ENCODE measurements at places on chromosomes 3 and 15.

DNA sequence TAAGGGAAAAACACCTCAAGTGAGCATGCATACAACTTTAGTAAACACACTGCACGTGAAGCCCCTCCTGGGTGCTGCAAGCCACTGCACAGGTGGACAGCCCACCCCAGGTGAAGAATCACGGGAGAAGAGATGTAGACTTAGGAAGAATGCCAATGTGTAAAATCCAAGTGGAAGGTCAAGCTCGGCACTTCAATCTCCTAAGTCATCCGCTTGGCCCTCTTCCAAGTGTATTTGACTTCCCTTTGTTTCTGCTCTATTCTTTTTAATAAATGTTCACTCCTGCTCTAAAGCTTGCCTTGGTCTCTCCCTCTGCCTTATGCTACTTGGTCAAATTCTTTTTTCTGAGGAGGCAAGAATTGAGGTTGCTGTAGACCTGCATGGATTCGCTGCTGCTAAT, 316.6 kb downstream of the EDEM1 start:
- no peak for DNase-seq

DNA sequence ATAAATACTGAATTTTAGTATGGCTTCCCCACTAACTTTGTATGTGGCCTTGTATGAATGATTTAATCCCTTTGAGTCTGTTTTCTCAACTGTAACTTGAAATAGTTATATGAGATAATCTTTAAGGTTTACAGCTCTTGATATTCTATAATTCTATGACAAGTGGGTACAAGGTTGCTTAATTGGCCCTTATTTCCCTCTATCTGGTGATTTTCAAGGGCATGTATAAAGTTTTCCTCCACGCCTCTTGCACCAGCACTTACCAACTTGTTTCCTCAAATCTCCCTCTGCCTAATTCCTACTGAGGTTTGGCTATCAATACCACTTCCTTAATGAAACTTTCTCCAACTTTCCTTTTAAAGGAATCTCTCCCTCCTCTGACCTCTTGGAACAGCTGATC, 112.9 kb downstream of the ISL2 start:
- no peak for DNase-seq

DNA sequence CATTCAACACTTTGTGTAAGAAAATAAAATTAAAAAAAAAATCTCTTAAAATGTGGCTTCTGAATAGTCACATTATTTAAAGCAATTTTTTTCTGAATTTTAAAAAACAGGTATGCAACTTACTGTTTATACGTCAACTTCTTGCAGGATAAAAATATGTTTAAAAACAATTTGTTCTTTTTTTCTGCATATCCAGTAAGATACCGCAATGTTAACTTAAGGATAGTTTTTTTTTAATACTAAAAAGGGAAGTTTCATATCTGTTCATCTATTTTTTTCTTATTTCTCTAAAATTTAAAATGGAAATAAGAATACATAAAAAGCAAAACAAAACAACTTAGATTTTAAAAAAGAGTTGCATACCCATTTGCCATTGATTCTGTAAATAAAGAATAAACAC, 27.4 kb downstream of the GOLIM4 start:
- DNase-seq = no peak

DNA sequence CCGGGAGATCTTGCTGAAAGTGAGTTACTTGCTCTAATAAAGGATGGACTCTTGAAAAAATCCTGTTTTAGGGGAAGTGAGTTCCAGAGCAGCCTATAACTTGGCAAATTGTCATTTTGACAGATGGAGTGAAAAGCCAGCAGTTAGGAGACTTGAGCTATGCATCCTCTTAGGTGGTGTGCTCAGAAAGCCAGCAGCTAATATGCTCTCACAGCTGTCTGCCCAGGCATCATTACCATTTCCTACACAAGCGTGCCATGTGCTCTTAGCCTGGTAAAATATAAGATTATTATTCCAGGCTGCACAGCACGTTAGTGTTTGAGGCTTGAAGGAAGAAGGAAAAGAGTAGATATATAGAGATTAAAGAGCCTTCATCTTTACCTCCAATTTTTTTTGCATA, 151.0 kb downstream of the CHL1 start:
- no peak for DNase-seq

- no peak for DNase-seq
These were observed 142.3 kb upstream of the STRIT1 start for GRCh38 chr3:155435821-155436220.

- DNase-seq = no peak
These were observed 33.3 kb downstream of the PCSK6 start for GRCh38 chr15:101456057-101456739.

DNA sequence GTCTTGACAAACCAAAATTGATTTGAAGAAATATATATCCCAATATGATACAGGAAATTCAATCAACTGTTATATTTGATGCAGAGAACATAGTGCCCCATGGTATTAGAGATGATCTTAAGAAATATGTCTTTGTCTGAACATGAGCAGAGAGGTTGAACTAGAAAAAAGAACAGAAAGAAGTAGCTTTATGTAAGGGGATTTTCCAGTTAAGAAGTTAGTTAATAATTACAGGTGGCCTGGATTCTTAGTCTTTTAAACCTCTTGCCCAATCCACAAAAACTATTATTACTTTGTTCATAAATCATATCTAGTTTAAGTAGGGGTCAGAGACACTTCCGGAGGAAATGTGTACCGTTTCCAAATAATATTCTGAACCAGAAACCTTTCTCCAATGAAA, 1186.7 kb upstream of the EPHA6 start:
- no peak for DNase-seq

DNA sequence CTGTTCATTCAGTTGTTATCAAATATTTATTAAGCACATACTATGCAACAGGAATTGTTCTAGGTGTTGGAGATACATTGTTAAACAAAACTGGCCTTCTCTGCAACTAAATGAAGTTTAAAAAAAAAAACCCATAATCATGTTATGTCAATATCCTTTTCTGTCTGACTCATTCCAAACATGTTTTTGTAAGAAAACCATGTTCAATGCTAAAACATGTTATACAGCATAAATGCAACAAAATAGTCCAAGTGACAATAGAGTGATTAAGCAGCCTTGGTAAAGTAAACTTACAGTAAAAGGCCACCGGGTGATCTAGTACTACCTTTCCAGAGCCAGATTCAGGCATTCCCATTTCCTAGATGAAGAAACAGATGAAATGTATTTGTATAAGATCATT, 278.0 kb upstream of the NECTIN3 start:
- no peak for DNase-seq

DNA sequence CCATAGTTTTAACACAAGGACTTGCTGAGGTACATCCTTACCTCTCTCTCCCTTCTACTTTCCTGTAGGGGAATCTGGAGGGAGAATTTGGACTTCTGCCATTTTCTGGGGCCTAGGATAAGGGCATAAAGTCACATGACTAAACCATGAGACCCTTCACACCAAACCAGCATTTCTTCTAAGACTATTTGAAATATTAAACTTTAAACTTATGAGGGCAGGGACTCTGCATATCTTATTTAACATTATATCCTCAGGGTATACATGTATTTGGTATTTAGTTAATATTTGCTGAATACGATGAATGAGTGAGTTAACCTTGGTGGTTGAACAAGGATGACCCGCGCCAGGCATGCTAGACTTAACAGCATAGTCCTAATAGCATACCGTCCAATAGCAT, 63.4 kb downstream of the USP13 start:
- no peak for DNase-seq

- no peak for DNase-seq
These were observed 174.5 kb downstream of the CACNA1D start for GRCh38 chr3:53668872-53669271.

DNA sequence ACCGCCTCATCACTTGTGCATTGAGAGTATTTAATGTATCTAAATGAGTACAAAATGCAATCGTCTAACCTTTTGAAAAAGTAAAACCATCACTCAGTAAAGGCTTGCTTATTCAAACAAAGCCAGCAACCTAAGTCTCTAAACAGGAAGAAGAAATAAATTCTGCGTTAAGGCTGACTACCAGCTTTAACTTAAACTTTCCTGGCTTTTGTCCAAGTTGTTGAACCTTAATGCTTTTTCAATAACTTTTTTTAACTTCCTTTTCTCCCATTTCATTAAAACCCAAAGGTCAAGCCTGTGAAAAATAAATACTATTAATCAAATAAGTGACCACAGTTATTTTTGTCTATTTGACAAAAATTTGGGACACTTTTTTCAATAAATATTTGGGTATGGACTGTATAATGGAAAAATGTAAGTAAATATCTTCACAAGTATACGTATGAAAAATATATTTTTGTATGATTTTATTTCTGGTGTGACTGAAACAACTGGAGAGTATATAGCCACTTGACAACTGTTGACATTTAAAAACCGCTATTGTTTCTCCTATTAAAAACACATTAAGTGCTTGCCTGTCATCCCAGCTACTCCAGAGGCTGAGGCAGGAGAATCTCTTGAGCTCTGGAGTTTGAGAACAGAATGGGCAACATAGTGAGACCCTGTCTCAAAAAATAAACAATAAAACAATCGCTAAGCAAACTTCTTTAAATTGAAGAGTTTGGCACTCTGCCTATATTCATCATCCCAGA, 2.9 kb downstream of the KLHL24 start:
- no peak for DNase-seq
